ENCODE measurements at places on chromosomes 5 and 9.
A peak's percentile ranks its signal among the peaks of the same experiment; 100 is the strongest.

- DNase-seq: no peak
- H3K27ac ChIP-seq: no peak overlapping the region
- H3K36me3 ChIP-seq: no peaks in the 10 kb centered on the region
- H3K4me1 ChIP-seq: peaks cover 46% of the 10 kb centered on the region
- no peak overlapping the region for H3K4me3 ChIP-seq
- H3K27me3 ChIP-seq: no peaks in the 10 kb centered on the region
Observed at GRCh38 chr5:167947306-167947705, 344.1 kb upstream of the WWC1 start.

GRCh38 chr9:112858625-112859147, 32.0 kb downstream of the SLC46A2 start:
- DNase-seq: peak; percentile 96
- H3K4me3 ChIP-seq: no peak overlapping the region
- no peak overlapping the region for H3K27ac ChIP-seq
- peaks cover 47% of the 10 kb centered on the region for H3K4me1 ChIP-seq

DNA sequence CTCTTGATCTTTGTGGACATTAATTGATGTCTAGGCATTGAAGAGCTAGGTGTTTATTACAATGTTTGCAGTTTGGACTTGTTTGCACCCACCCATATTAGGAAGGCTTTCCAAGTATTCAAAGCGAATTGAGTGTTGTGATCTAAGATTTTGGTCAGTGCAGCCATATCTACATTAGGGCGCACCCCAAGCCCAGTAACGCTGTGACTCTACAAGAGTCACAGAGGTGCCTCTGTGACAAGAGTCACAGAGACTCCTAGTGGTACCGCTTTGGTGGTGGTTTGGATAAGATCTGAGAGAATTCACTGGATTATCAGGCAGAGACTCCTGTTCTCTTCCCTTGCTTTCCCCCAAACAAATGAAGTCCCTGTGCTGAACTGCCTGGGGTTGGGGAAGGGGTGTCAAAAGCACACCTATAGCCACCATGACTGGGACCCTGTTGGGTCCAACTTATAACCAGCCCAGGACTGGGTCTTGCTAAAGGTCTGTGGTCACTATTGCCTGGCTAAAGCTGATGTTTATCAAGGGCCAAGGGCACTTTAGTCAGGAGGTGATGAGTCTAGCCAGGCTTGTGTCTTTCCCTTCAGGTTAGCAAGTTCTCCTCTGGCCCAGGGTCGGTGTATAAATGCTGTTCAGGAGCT, 114.1 kb upstream of the RIOK2 start:
- no peak overlapping the region for H3K4me3 ChIP-seq
- no peak overlapping the region for H3K27ac ChIP-seq
- no peaks in the 10 kb centered on the region for H3K4me1 ChIP-seq
- H3K27me3 ChIP-seq: no peaks in the 10 kb centered on the region
- DNase-seq: peak; percentile 56

- no peak overlapping the region for H3K27ac ChIP-seq
- no peak for DNase-seq
- H3K4me1 ChIP-seq: no peaks in the 10 kb centered on the region
- no peak overlapping the region for H3K4me3 ChIP-seq
- H3K27me3 ChIP-seq: no peaks in the 10 kb centered on the region
Observed at GRCh38 chr9:108217431-108218349, 638.1 kb downstream of the ACTL7B start.

DNA sequence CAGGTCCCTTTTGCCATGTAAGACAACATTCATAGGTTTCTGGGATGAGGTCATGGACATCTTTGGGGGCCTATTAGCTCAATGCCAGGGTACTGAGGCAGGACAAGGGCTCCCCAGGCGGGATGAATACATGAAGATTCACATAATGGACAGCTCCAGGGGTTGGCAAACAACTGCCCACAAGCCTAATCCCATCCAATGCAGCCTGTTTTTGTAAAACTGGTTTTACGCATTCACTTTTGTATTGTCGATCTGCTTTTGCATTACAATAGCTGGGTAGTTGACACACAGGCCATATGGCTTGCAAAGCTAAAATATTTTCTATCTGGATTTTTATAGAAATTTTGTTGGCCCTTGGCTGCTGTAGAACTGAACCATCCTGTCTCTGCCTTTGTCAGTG, 248.5 kb upstream of the PANK3 start:
- H3K36me3 ChIP-seq: no peaks in the 10 kb centered on the region
- no peaks in the 10 kb centered on the region for H3K27me3 ChIP-seq
- DNase-seq: no peak

DNA sequence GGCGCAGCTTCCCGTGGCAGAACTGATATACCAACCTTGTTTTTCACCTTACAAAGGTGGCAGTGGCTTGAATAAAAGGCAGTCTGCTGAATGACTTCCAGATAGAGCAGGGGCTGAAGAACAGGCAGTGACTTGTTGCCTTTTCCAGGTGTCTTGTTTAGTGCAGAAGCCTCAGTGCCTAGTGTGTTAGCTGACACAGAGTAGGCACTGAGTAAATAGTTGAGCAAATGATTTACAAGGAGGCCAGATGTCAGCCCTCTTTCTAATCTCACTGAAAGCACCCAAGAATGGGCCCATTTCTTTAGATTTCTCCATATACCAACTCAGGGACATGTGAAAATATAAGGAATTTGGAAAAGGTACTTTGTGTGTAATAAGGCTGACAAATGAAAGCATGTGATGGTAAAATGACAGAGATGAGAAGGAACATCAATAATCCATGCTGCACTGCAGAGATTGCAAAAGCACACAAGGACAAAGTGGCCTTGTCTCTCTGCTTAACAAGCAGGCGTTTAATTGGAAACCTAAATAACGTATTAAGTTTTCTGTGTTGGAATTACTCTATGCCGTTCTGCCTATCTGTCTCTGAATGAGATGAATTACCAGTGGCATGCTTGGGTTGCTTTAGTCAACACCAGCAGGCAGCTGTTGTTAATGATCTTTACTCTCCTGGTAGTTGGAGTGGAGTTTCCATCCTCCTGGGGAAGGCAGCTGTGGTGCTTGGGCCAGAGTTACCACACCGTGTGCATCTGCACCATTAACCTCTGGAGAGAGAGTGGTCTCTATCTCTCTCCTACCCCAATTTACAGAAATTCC, 360.1 kb upstream of the C9orf72 start:
- no peaks in the 10 kb centered on the region for H3K27me3 ChIP-seq
- no peak for DNase-seq
- no peaks in the 10 kb centered on the region for H3K4me1 ChIP-seq
- H3K36me3 ChIP-seq: no peaks in the 10 kb centered on the region
- no peak overlapping the region for H3K27ac ChIP-seq

DNA sequence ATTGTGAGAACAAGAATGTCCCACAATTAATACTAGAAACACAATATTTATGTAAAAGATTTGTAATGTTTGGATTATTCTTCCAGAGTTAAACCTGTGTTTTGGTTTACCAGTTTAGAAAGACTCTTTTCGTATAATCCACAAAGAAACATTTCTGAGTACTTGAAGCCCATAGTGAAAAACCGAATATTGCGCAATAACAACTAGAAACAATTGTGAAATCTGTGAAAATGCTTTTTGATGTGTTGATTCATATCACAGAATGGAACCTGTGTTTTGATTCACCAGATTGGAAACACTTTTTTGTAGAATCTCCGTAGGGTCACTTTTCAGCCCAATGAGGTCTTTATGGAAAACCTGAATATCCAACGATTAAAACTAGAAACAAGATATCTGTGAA, 386.2 kb downstream of the PRDM9 start:
- no peaks in the 10 kb centered on the region for H3K4me1 ChIP-seq
- H3K27ac ChIP-seq: no peak overlapping the region
- DNase-seq: no peak
- H3K4me3 ChIP-seq: no peak overlapping the region

DNA sequence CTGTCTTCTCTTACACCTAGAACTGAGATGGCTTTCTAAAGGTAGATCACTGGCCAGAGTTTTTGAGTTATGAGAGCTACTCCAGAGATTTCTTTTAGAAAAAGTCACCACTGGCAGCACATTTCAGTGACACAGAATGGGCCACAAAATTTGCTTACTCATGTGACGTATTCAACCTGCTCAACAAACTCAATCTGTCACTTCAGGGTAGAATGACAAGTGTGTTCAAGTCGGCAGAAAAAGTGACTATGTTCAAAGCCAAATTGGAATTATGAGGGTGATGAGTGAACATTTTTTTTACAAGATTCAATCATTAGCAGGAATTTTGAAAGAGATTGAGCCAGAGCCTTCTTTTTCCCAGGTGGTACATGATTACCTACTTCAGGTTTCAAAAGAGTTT, 46.5 kb downstream of the TAF11L14 start:
- H3K36me3 ChIP-seq: no peaks in the 10 kb centered on the region
- H3K27me3 ChIP-seq: no peaks in the 10 kb centered on the region
- no peak overlapping the region for H3K27ac ChIP-seq
- H3K4me3 ChIP-seq: no peak overlapping the region
- H3K4me1 ChIP-seq: no peaks in the 10 kb centered on the region

DNA sequence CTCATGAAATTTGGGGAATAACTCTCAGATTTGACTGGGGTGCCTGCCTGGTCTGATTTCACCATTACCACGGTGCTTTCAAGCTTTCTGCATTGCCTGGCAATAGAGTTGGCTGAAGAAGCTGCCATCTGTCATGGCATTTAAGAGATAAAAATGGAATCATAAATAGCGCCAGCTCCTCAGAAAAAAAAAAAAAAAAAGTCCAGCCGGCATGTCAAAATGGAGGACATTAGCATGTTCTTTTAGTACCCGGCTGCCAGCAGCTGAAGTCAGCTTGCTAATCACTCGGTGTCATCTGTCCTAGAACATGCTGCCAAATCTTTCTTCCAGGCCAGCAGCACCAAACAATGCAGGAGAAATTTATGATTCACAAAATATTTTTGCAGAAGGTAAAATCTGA, 57.7 kb upstream of the CER1 start:
- H3K4me1 ChIP-seq: no peaks in the 10 kb centered on the region
- H3K4me3 ChIP-seq: no peak overlapping the region
- H3K27me3 ChIP-seq: no peaks in the 10 kb centered on the region
- DNase-seq: no peak
- no peak overlapping the region for H3K27ac ChIP-seq

DNA sequence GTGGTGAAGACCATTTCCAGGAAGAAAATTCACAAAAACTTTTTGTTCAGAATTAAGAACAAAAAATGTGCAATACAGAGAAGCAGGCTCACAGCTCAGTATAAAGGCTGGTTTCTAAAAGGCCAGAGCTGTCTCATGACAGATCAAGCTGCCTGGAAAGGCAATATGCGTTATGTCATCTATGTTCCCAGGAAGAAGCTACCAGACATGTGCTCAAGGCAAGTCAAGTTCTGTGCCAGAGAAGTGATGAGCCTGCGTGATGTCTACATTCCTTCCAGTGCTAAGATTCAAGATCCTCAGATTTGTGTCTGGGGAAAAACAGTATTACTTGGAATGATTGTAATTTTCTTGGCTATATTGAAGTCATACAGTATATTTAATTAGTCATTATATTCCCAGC, 104.3 kb downstream of the PDE4D start:
- H3K4me3 ChIP-seq: no peak overlapping the region
- H3K27ac ChIP-seq: no peak overlapping the region
- H3K4me1 ChIP-seq: peaks cover 25% of the 10 kb centered on the region
- H3K27me3 ChIP-seq: no peaks in the 10 kb centered on the region
- DNase-seq: no peak

DNA sequence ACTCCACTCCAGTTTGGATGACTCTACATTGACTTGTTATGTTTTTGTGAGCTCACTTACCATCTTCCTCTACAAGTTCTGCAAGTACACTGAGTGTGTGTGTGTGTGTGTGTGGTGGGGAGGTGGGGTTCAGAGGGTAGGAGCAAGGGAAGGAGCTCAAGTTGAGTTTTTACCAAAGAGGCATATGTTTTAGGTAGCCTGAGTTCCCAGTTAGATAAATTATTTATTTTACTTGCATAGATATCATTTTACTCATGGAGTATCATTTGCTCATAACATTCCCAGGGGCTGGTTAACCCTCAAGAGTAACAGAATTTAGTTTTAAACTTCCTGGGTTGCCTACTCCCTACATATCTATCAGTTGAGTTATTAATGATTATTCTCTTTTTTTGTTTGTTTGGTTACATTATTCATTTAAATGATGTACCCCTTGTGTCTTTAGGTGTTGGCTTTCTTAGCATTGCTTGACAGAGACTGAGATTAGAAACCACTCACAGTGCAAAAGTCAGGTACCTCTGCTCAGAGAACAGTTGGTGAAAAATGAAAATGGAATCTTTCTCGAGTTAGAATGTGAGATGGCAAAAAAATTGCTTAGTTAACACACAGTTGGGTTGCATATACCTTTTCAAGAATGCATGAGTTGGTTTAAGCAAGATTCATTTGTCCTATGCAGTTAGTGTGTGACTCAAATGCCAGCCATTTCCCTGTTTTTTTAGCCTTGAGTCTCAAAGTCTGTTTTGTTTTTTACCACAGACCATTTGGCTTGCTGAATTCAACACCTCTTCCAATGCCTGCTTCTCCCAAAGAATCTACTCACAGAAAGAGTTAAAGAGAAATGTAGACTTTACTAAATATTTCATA, 29.2 kb downstream of the TNFSF8 start:
- no peaks in the 10 kb centered on the region for H3K27me3 ChIP-seq
- no peak overlapping the region for H3K4me3 ChIP-seq
- H3K4me1 ChIP-seq: peaks cover 55% of the 10 kb centered on the region
- H3K27ac ChIP-seq: peak overlapping the region; percentile 72
- H3K36me3 ChIP-seq: no peaks in the 10 kb centered on the region

GRCh38 chr5:91925249-91925648, 542.1 kb upstream of the ARRDC3 start:
- H3K27ac ChIP-seq: no peak overlapping the region
- no peaks in the 10 kb centered on the region for H3K27me3 ChIP-seq
- H3K36me3 ChIP-seq: no peaks in the 10 kb centered on the region
- no peak overlapping the region for H3K4me3 ChIP-seq
- H3K4me1 ChIP-seq: peaks cover 2% of the 10 kb centered on the region

DNA sequence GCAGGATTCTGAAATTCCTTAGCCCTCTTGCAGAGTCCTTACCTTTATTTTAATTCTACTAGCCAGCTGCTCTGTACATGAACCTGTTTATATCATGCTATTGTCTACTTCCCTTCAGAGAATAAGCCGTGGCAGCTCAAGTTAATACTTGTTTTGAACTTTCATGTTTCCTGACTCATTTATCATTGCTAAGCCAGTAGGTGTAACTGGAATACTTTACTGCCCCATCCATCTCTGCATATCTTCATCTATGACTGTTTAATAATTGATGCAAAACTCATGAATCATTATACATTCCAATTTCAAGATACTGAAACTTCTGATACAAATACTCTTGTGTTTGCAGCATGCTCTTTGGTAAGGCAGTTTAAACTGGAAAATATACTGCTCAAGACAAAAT, 174.7 kb downstream of the PPP2R2B start:
- no peaks in the 10 kb centered on the region for H3K36me3 ChIP-seq
- no peak overlapping the region for H3K27ac ChIP-seq
- no peak for DNase-seq
- no peaks in the 10 kb centered on the region for H3K4me1 ChIP-seq

GRCh38 chr5:161863811-161864210, 15.9 kb downstream of the GABRA1 start:
- no peaks in the 10 kb centered on the region for H3K36me3 ChIP-seq
- DNase-seq: no peak
- H3K4me1 ChIP-seq: no peaks in the 10 kb centered on the region
- no peak overlapping the region for H3K4me3 ChIP-seq

- no peaks in the 10 kb centered on the region for H3K36me3 ChIP-seq
- H3K27me3 ChIP-seq: no peaks in the 10 kb centered on the region
- DNase-seq: peak; percentile 54
- peak overlapping the region; percentile 90 for H3K4me3 ChIP-seq
- H3K4me1 ChIP-seq: peaks cover 13% of the 10 kb centered on the region
- peak overlapping the region; percentile 88 for H3K27ac ChIP-seq
Observed at GRCh38 chr5:142110046-142110531, 1.5 kb downstream of the NDFIP1 start.
